Stimulated activated CD8-positive, alpha-beta memory T cell treated with anti-CD3 and anti-CD28 coated beads, Interleukin-7, amount 100 ng/mL, for 4 hours (primary cell): ENCODE measurements at places on chromosomes 16 and 17.
A peak's percentile ranks its signal among the peaks of the same experiment; 100 is the strongest.

GRCh38 chr16:58002936-58003335 is 1.7 kb downstream of the USB1 start:
- no peak for DNase-seq

- no peak for DNase-seq
Measured at GRCh38 chr17:76584427-76585032, 1.1 kb downstream of the ST6GALNAC2 start.

DNA sequence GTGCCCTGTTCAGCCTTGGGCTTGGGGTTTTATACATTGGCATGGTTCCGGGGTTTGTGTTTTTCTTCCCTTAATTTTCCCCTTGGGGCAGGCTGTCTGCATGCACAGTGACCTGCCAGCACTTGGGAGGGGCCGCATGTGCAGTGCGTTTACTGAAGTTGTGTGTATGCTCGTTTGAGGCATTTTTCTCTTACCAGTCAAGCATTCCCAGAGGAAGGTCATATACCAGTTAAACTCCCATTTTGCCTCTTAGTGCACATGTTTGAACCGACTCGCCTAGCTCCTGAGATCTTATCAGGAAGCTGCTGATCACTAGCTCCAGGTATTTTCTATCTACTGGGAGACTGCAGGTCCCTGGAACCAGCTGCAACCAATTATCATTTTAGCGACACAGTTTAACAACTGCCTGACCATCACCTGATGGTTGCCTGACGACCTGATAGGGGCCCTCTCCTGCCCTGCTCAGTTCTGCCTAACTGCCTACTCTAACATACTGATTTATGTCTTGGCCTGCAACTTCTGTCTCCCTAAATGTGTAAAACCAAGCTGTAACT is 51.4 kb downstream of the MFSD11 start:
- no peak for DNase-seq

DNA sequence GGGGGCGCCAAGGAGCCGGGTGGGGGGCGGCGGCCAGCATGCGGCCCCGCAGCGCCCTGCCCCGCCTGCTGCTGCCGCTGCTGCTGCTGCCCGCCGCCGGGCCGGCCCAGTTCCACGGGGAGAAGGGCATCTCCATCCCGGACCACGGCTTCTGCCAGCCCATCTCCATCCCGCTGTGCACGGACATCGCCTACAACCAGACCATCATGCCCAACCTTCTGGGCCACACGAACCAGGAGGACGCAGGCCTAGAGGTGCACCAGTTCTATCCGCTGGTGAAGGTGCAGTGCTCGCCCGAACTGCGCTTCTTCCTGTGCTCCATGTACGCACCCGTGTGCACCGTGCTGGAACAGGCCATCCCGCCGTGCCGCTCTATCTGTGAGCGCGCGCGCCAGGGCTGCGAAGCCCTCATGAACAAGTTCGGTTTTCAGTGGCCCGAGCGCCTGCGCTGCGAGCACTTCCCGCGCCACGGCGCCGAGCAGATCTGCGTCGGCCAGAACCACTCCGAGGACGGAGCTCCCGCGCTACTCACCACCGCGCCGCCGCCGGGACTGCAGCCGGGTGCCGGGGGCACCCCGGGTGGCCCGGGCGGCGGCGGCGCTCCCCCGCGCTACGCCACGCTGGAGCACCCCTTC is 484 bp downstream of the FZD2 start:
- peak; percentile 21 for DNase-seq

DNA sequence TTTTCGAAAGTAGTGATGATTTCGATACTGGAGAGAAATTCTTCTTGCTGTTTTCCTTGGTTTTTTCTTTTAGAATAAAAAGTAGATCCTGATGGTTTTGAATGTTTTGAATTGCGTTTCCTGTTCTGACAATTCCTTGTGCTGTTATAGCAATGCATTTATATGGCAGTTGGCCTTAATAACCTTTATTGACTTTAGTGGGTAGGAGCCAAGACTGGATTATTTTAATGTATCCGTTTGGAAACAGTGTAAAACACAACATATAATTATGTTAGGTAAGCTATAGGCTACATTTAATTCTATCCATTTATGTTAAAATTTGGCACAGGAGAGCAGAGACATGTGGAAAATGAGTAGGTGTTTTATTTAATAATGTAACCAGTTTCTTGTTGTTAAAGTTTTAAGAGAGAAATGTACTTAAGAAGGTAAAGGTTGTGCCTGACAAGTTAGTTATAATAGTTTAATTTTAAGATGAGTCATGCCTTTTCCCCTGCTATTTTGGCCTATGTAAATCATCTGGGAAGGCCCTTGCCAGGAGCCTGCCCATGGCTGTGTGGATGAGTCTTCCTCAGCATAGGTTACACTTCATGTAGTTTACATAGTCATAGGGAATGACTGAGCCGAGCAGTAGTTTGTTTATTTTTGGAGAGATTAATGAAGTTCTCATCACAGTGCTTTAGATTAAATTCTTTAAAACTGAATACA is 189.9 kb downstream of the FTO start:
- DNase-seq = no peak

DNA sequence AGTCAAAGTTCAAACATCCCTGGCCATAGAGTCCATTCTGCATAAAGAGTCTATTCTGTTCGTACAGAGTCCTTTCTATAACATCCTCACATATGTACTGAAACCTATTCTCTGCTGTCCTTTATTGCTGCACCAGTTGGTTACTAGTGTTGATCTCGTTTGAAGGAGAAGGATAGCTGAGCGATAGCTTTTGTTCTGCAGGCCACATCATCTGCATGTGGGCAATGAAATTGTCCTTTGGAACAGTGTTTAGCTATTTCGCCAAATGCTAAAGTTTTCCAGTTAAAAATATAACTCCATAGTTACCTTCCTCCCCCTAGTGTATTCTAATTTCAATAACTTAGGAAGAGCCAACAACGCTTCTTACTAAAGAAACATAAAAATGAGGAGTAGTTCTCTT is 6.0 kb downstream of the RHOT1 start:
- no peak for DNase-seq

- no peak for DNase-seq
Measured at GRCh38 chr16:13958474-13958873, 38.5 kb downstream of the ERCC4 start.

DNA sequence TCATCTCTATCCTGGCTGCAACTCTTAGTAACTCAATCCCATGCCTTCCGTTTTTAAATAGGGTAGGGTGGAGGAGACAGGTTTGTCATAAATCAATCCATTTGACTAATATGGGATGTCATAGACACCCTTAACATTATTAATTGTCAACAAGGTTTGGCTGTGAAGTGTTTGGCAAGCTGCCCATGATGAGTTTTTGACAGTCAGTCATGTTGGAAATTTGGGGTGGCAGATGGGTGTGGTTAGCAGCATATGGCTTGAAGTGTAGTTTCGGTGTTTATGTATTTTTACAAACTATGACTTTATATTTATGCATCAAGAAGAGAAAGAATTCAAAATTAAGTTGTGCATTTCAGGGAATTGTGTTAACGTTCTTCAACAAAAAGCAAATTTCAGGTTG is 221.8 kb upstream of the CDH5 start:
- no peak for DNase-seq

DNA sequence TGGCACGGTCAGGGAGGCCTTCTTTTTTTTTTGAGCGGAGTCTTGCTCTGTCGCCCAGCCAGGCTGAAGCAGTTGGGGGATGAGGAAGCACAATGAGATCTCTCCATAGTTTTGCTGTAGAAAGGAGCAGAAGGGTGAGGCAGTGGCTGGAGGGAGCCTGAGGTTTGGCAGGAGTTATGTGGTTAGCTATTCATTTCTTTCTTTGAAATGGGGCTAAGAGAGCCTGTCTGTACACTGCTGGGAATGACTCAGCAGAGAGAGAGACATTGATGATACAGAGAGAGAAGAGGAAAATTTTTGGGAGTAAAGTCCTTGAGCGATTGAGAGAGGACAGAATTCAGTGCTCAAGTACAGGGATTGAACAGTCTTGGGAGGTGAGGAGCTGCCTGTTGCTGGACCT is 22.1 kb downstream of the NOS2 start:
- DNase-seq = no peak

GRCh38 chr17:50428831-50429424 is 2.9 kb downstream of the ACSF2 start:
- DNase-seq = no peak
